CD4-positive, CD25-positive, alpha-beta regulatory T cell (primary cell): ENCODE measurements at places on chromosomes 12 and 14. TPM values are rescaled to one million over a fixed set of nuclear protein-coding genes. Genes with fewer than 3 reads are reported as not detected.

ZDHHC22 gene
- not detected for total RNA-seq

CCDC177 gene
- not detected for total RNA-seq

DNA sequence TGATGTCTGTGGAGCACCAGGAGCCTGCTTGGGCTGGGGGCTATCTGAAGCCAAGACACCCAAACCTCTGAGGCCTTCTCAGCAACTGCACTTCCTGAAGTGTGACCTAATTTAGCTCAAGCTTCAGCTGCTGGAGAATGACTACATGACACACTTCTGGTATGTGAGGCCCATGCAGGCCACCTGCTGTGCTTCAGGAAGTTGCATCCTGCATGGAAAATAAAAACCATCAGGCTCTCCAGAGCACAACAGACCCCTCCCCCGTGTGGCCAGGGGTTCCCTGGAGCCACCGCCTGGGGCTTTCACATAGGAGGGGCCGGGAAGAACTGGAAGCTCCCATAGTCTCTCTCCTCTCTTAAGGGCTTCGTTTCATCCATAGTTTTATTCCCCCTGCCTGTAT is 217.7 kb downstream of the SLC15A4 start:
- DNase-seq, result no peak

DNA sequence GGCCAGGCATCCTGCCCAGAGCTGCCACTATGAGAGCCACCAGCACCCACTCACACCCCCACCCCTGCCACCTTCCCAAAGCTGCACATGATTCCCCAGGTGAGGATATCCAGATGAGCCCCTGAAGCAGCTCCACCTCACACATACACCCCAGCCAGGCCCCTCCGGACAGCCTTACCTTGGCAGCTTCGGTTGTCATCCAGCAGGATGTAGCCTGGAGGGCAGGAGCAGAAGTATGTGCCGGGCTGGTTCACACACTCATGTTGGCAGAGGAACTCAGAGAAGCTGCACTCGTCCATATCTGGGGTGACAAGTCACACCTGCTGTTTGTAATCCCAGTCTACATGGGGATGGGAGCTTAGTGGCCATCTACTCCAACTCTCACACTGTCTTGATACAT is 15.4 kb upstream of the TC2N start:
- no peak for DNase-seq

- DNase-seq, result no peak
These were observed 50.5 kb downstream of the CFAP251 start for GRCh38 chr12:121968876-121969275.

- DNase-seq, result no peak
These were observed 246.4 kb upstream of the PWP1 start for GRCh38 chr12:107439026-107439738.

- no peak for DNase-seq
These were observed 930.5 kb upstream of the NOVA1 start for GRCh38 chr14:27528328-27528727.

- DNase-seq, result no peak
These were observed 406.0 kb downstream of the PRKD1 start for GRCh38 chr14:29521526-29522137.

GRCh38 chr14:104776961-104777807 is 18.4 kb downstream of the AKT1 start:
- DNase-seq, result no peak

- no peak for DNase-seq
These were observed 86.5 kb downstream of the PIWIL1 start for GRCh38 chr12:130423991-130424857.

DNA sequence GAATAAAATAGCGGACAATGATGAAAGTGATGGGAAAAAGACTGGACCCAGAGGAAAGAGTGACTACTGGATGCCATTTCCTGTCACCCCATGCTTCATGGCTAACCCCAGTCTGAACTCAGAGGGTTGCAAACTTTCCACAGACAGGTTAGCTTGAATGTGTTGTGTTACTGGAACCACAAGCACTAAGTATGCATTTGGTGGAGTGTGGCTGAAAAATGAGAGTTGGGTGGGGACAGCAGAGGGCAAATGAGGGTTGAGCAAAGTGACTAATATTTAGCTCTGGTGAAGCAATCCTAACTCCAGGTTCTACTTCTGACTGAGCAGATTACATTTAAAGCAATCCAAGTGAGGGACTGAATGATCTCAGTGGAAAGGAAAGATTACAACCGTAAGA is 1.6 kb downstream of the SLC16A7 start:
- DNase-seq, result peak; percentile 10

DNA sequence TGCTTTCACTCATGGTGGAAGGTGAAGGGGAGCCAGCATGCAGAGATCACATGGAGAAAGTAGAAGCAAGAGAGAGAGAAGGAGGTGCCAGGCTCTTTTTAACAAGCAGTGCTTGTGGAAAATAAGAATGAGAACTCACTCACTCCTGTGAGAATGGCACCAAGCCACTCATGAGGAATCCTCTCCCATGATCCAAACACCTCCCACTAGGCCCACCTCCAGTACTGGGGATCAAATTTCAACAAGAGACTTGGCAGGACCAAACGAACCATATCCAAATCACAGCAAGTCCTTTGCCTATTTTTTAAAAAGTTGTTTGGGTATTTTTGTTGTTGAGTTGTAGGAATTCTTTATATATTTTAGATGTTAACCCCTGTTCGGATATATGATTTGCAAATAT is 245.9 kb upstream of the ARID2 start:
- no peak for DNase-seq

GRCh38 chr12:112998987-112999767 is 20.9 kb downstream of the OAS2 start:
- DNase-seq, result no peak

- DNase-seq, result no peak
These were observed 28.5 kb downstream of the KLC1 start for GRCh38 chr14:103657471-103657870.

- no peak for DNase-seq
These were observed 18.6 kb upstream of the PTGR2 start for GRCh38 chr14:73833034-73833433.

NDRG2 gene
- 15.7 TPM for total RNA-seq

- no peak for DNase-seq
These were observed 38.8 kb downstream of the HSD17B6 start for GRCh38 chr12:56801661-56802622.

DNA sequence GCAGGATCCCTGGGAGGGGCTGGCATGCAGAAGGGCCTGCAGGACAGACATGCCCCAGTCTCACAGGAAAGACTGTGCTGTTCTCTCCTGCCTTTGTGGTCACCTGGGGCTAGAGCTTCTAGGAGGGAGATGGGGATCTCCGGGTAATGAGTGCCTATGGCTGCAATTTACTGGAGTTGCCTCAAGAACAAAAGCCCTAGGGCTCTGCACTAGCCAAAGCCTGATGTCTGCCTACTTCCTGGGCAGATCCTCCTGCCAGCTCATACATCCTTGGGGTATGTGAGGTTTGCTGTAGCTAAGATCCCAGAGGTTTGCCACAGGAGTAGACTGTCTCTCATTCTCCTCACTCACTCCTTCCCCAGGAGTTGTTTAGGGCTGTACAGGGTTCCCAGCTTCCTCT is 106.9 kb upstream of the PPFIA2 start:
- DNase-seq, result no peak

DNA sequence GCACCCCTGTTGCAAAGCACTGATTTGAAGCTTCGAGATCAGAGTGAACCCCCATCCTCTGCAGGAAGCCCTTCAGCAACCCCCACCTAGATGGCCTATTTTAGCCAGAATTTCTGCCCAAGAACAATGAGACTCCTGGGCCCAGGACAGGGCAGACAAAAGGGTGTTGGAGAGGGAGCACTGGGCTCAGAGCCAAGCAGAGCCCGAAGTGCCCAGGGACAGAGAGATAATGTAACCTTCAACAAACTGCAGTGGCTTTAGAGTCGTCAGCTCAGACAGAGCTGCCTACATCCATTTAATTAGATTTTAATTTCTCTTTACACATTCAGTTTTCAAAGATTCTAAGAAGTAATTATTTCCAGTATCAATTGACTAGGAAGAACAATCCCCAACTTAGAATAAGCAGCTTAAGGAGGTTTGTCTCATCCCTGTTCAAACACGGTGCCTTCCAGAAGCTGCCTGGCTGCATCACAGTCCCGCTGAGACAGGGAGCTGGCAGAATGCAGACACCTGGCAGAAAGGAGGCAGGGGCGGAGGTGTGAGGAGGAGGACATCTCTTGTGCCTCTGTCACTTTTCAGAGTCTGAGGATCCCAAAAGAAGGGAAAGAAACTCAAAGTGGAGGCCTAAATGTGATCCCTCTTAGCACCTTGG is 504.9 kb upstream of the CCDC196 start:
- DNase-seq, result no peak

DNA sequence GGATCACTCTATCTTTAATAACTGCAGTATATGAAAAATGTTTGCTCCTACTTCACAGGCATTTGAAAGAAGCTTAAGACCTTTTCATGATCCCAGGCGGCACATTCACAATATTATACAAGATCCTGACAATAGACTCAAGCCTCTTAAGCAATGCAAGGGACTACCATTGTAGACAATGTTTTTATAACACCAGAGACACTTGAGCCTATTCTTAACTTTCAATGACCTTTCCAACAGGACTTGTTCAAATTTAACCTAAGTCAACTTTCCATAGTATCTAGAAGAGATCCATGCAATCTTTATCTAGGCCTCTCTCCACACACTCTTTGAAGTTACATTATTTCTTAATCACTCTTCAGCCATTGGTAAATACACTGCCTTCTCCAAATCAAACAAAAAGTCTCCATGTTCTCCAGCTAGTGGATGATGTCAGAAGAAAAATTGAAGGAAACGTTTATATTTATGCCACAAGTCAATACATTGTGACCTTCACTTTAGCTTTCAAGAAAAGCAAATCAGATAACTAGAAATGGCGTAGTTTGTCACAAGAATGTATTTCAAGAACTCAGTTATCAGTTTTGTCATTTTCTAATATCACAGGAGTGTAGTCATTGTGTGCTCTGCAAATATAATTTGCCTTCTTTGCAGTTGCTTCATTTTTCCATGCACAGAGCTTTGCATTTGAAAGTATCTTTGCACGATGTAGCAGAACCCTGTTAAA is 41.2 kb downstream of the PHLDA1 start:
- DNase-seq, result no peak

GRCh38 chr12:68157380-68157779 is 2.2 kb downstream of the IFNG start:
- no peak for DNase-seq

DNA sequence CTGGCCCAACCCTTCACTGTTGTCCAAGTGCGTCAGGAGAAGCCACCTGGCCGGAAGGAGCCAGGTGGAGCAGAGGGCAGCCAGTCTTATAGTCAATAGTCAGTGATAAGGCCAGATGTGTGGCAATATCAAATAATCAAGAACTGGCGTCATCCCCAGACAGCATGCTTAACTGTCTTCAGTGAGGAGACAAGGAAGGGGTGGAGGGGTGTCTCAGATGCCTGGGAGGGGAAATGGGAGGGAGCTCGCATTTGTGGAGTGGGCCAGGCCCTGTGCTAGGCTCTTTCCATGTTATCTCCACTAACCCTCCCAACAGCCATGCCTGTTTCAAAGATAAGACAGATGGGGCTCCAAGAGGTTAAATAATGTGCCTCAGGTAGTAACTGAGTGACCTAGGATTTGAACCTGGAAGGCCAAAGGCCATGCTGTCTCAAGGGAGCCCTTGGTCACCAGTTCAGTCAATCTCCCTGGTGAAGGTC is 48.9 kb upstream of the FOS start:
- no peak for DNase-seq

GRCh38 chr12:15532364-15532977 is 210.2 kb downstream of the PTPRO start:
- DNase-seq, result peak; percentile 85

DNA sequence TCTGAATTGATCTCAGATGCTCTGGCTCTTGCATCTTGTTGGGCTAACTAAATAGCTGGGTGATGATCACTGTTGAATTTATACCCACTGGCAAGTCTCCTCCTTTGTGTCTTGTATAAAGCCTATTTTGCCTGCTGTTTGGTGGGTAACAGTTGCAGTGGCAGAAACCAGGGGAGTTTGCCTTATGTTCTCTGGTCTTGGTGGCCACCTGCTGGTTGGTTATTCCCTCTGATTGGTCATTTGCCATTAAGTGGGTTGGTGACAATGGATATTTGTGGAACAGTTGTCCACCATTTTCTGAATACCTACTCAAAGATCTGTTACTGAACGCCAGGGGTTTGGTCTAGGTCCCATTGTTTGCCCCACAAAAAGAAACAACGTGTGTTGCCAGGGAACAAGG is 52.1 kb downstream of the AVPR1A start:
- DNase-seq, result no peak

DNA sequence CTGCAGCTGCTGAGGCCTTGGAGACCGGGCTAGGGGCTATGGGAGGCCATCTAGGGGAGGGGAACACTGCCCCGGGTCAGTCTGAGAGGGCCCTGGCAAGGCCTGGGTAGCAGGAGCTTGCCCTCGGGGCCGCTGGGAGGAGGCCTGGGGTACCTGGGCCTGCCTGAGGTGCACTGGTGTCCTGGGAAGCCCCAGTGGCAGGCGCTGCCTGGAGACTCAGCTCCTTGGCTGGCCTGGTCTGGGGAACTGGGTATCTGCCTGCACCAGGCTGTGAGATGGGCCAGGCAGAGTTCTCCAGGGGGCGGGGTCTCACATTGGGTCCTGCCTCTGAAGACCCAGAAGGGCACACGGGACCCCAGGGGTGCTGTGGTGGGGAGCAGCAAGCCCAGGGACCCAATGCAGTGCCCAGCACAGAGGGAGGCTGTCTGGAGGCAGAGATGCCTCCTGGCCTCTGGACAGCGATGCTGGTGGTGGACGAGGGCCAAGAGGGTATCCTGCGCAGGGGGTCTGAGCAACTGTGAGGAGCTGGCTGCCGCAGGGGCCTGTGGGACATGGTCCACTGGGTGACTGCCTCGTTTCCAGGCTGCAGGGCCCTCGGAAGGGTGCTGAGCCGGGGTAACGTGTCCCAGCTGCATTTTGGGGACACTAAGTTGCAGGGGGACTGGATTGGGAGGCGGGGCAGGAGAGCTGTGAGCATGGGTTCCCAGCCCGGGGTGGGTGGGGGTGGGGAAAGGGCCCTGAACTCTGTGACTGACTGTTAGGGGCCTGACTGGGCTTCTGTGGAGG is 7.4 kb upstream of the MTA1 start:
- DNase-seq, result no peak

MANSC1 gene
- total RNA-seq, result 0.22 TPM

GRCh38 chr12:1859643-1860042 is 39.3 kb downstream of the LRTM2 start:
- DNase-seq, result no peak

DNA sequence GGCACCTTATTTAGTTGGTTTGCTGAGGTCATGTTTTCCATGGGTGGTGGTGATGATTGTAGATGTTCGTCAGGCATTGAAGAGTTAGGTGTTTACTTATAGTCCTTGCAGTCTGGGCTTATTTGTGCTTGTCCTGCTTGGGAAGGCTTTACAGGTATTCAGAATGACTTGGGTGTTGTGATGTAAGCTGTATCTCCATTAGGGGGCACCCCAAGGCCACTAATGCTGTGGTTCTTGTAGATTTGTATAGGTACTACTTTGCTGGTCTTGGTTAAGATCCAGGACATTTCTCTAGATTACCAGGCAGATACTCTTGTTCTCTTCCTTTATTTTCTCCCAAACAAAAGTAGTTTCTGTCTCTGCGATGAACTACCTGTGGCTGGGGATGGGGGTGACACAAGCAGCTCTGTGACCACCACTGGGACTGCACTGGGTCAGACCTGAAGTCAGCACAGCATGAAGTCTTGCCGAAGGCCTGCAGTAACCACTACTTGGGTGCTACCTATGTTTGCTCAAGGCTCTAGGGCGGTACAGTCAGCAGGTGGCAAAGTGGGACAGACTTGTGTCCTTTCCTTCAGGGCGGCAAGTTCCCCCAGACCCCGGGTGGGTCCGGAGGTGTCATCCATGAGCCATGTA is 35.8 kb upstream of the FBXO33 start:
- DNase-seq, result no peak

KNTC1 gene
- total RNA-seq, result 27.8 TPM

NR1H4 gene
- not detected for total RNA-seq
